ENCODE measurements at places on chromosomes 1 and 21.

DNA sequence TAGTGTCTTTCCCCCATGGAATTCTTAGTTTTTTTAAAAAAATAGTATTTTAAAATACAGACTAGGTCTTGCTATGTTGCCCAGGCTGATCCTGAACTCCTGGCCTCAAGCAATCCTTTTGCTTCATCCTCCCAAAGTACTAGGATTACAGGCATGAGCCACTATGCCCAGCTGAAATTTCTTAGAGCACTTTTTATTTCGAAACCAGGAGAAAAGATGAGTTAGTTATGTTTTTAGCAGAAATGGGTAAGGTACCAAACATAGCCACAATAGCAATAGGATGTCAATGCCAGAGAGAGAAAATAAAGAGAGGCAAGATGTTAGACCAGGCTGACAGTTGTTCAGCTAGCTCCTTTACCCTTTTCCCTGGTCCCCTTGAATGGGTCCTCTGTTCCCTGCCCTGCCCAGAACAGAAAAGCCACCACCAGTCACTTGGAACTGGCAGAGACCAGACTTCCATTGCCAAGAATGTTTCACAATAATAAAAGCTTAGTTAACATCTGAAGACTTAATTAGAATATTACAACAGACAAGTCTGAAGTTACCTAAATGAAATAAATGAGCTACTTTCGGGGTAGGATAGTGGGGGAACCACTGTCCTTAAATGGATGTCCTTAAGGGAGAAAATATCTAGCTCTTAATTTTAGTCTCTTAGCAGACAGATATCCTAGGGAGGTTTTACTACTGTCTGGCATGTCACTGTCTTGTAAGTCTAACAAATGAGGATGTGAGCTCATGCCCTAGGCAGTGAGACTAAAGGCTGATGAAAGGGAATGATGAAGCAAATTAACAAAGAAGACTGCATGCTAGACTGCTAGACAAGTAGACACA lies 54.3 kb downstream of the ABL2 start:
- DNase-seq, result no peak

- DNase-seq, result no peak
These were observed 6.2 kb downstream of the RASSF5 start for GRCh38 chr1:206513312-206514111.

- DNase-seq, result no peak
These were observed 72.5 kb downstream of the DPT start for GRCh38 chr1:168656485-168656884.

GRCh38 chr1:36411674-36412648 lies 14.3 kb upstream of the LSM10 start:
- no peak for DNase-seq

DNA sequence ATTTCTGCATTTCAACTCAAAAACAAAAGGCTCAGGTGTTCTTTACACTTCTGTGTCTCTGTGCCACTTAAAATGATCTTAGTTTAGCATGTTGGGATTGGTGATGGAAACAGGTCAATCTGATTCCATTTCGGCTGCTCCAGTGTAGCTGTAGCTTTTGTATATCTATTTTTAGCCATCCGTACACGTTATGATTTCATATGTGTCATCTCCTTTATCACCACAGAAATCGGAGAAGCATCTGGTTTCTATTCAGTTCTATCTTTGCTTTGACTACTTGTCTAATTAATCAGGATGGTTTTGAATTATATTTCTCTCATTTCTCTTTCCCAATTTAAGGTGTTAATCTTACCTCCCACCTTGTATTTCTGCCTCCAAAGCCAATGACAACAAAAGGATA lies 41.1 kb downstream of the RGS21 start:
- no peak for DNase-seq

- DNase-seq, result no peak
These were observed 85.2 kb downstream of the KIRREL1 start for GRCh38 chr1:158078569-158079080.

- no peak for DNase-seq
These were observed 39.3 kb upstream of the EXOSC10 start for GRCh38 chr1:11138952-11139351.

DNA sequence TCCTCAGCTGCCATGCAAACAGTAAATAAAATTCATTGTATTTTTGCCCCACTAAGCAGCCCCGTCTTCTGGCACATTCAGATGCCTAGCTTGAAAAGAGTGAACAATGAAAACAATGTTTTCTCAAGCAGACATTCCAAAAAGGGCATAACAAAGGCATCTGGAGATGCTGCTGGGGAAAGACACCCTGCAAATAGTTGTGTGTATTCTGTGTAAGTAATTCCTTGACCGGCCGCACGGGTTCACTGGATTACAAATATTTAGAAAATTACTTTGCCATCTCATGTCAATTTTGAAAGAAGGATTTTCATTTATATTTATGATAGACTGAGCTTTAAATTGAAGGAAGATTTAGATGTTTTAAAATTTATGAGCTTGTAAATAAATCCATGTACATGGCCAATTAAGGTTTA lies 142.2 kb downstream of the SLC45A1 start:
- DNase-seq, result no peak

- no peak for DNase-seq
These were observed 47.7 kb upstream of the RPL11 start for GRCh38 chr1:23643736-23644554.

- no peak for DNase-seq
These were observed 360.2 kb downstream of the DISC1 start for GRCh38 chr1:231986631-231987336.

DNA sequence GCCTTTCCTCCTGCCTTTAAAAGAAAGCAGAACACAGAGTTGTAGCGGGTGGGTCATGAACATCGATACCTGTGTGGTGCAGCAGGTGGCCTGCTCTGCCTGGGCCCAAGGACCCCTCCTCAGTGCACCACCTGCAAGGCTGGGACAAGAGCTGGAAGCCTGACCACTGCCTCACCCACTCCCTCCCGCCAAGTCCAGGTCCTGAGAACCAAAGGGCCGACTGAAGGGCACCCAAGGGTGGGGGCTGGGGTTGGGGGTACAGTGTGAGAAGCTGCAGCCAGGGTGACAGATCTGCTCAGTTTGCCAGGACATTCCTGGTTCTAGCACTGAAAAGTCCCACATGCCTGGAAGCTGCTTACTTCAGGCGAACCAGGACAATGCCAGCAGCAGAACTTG lies 36.1 kb downstream of the NTPCR start:
- no peak for DNase-seq

GRCh38 chr1:178223289-178223688 lies 129.4 kb downstream of the RASAL2 start:
- no peak for DNase-seq

DNA sequence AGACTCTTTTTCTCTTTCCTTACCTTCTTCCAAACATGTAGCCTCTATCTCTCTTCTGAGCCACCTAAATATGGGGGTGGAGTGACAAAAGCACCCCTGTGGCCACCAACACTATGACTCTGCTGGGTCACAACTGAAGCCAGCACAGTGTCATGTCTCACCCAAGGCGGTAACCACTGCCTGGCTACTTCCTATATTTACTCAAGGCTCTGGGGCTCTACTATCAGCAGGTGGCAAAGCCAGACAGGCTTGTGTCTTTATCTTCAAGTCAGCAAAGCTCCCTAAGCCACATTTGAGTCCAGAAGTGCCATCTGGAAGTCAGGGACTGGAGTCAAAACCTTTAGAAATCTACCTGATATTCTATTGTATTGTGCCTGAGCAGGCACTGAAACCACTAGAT lies 1515.2 kb downstream of the PLA2G4A start:
- DNase-seq, result no peak

GRCh38 chr1:68918563-68918962 lies 421.7 kb upstream of the DEPDC1 start:
- no peak for DNase-seq

GRCh38 chr1:59156526-59157199 lies 140.2 kb upstream of the FGGY start:
- no peak for DNase-seq

- DNase-seq, result no peak
These were observed 179.7 kb upstream of the C1orf174 start for GRCh38 chr1:4079815-4080214.

DNA sequence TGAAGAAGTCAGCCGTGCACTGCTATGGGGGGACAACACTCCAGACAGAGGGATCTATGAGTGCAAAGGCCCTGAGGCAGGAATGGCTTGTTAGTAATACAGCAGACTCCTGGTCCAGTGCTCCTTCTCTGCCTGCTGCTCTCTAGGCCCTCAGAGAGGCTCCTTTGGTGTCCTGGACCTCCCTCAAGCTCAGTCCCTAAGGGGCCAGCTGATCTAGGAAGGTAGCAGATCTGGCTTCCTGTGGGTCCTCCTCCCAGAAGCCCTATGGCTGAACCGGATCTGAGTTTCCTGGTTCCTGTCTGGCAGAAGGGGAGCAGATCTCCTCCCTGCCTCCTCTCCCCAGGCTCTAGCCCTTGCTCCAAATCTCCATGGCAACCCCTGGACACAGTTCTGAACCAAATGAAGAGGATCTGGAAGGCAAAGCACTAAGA lies at the start of gene LDLRAD2:
Gene LDLRAD2, plus strand, starts transcription at position 391 of the 431 bp plus-strand sequence. CDS start 187 bp downstream, outside the sequence.
- no peak for DNase-seq

- DNase-seq, result no peak
These were observed 32.1 kb upstream of the EEIG2 start for GRCh38 chr1:108527837-108528236.

- no peak for DNase-seq
These were observed 311.9 kb upstream of the RUNX1 start for GRCh38 chr21:35360870-35361570.

GRCh38 chr21:27213303-27213702 lies 246.4 kb upstream of the ADAMTS5 start:
- no peak for DNase-seq

DNA sequence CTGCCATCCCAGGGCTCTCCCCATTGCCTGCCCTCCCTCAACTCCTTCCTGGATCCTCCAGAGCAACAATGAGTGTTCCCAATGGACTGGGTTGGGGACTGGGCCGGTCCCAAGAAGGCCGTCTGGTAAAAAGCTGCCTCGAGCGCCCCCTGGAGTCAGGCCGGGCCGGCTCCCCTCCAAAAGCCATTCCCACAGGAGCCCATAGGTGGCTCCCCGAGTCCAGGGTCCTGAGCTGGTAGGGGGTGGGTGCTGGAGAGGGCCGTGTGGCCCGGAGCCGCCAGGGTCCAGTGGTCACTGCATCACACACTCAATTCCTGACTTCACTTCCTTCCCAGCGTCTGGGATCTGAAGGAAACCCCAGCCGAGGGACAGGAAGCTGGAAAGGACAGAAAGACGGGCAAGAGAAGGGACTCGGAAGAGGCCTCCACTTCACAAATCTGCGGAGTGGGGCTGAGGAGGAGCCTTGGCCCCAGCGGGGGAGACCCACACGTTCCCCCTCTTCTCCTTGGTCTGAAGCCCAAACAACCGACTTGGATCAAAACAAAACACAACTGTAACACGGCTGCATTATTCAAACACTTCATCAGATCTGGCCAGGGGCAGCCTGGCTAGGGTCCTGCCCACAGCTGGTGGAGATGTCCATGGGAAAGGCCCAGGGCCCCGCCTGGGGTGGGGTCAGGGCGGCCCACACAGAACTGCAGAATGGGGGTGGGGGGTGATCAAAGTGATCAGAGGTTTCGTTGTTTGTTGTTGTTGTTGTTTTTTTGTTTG lies 10.9 kb upstream of the ALDH4A1 start:
- DNase-seq, result no peak

- DNase-seq, result no peak
These were observed 186.4 kb downstream of the MRPL39 start for GRCh38 chr21:25420831-25421230.

DNA sequence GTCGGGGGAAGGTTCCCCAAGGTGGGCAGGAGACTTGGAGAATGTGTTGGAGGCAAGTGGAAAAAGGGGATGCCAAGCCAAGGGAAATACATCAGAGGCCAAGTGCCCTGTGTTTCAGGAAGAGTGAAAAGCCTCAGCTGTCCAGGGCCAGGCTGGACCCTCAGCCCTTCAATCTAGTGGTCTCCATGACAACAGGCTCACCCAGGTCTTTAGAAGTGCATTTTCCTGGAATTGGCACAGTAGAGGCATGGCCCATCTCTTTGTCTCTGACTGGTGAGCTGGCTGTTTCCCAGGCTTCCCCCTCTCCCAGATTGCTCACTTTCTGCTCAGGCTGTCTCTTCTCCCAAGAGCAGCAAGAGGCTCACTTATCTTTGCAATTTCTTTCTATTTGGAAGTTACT lies 10.4 kb upstream of the RHBG start:
- DNase-seq, result no peak

GRCh38 chr1:248625971-248626370 lies 8.9 kb downstream of the OR2T11 start:
- DNase-seq, result no peak

DNA sequence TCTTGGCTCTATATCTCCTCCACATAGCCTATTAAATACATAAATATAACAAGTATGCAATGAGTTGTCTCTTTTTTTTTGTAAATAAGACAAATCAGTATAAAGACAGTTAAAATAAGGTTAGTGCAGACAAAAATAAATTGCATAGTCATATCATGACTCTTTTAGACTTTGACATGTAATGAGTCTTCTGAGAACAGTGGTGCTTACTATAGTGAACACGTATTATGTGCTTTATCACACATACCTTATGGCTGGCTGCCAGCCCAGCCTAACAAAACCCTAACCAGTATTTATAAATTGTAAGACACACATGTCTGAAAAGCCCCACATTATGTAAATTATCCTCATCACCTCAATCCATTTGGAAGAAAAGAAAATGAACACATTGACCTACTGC lies 29.1 kb upstream of the F13B start:
- DNase-seq, result no peak

- DNase-seq, result no peak
These were observed 304 bp upstream of the GNG12 start for GRCh38 chr1:67833602-67833940.

DNA sequence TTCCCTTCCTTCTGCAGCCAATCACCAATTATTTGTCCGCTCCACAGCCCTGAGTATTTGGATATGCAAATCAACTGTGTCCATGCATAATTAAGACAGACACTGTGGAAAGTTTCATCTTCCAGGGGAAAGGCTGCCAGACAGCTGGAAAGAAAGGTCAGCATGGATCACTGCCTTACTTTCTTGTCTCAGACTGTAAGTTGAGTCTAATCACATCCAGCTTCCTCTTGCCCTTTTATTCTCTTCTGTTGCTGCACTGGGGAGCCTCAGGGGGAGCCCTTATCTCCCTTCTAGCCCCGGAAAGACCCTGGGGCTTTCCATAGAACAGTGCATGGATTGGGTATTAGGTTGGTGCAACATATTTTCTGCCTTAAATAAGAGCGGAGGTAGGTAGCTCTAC lies 182.9 kb downstream of the OMA1 start:
- DNase-seq, result no peak

DNA sequence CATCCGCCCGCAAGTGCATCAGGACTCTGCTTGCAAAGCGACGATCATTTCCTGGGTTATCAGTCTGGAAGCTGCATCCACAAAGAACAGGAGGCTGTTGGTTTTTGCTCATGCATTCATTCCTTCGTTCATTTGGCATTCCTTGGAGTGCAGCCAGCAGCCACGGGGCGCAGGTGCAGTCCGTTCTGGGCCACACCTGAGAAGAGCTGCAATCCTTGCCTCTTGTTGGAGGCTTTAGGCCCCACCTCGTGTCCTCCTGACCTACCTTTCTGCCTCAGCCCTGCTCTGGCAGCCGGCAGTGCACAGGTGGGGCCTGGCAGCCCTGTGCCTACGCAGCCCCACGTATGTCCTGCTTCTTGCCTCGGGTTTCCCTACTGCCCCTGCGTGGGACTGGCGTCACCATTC lies 19.6 kb upstream of the C2CD2 start:
- DNase-seq, result no peak

GRCh38 chr1:185973645-185974044 lies 239.5 kb downstream of the HMCN1 start:
- no peak for DNase-seq

All from Panc1 (cell line).